ENCODE measurements at places on chromosomes 2 and 18.

- H3K36me3 ChIP-seq: no peaks in the 10 kb centered on the region
- H3K4me3 ChIP-seq: no peak overlapping the region
- no peak for DNase-seq
- no peak overlapping the region for H3K27ac ChIP-seq
Measured at GRCh38 chr18:12686100-12686499, 16.4 kb downstream of the CEP76 start.

GRCh38 chr2:48282161-48282680 is 247.7 kb upstream of the STON1 start:
- DNase-seq: no peak
- no peaks in the 10 kb centered on the region for H3K36me3 ChIP-seq
- H3K4me1 ChIP-seq: no peaks in the 10 kb centered on the region
- no peaks in the 10 kb centered on the region for H3K27me3 ChIP-seq

DNA sequence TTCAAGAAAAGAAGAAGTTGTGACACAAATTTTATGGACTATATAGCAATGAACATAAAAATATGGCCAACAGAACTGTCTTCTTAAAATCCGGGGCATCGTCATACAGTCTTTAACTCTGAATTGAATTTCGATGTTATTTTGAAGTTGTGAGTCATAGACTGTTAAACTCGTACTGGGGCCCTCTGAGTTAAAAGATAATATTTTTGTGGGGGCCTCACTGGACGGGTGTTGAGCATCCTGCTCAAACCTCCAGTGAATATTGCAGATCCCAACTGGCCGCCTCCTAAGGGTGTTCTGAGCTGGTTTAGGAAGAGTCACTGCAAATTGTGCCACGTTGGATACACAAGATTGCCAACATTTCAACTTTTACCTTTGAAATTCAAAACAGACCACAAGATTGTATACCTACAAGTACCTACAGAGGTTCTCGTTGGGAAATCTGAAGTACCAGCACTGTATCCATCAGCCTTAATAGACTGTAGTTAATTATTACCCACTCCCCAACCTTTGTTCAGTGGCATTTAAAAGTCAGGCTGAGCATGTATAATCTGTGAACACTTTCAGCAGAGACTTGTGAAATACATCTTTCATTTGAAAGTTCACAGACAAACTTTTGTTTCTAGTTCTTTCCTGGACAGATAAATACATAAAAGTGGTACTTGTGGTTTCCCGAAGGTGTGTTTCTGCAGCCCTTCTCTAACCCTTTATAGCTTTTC is 27.8 kb downstream of the KLHL23 start:
- no peak overlapping the region for H3K4me3 ChIP-seq
- H3K27me3 ChIP-seq: no peaks in the 10 kb centered on the region
- peaks cover 6% of the 10 kb centered on the region for H3K4me1 ChIP-seq
- no peaks in the 10 kb centered on the region for H3K36me3 ChIP-seq
- DNase-seq: no peak

GRCh38 chr18:22579271-22579670 is 161.6 kb upstream of the CTAGE1 start:
- no peaks in the 10 kb centered on the region for H3K4me1 ChIP-seq
- no peak overlapping the region for H3K4me3 ChIP-seq
- no peaks in the 10 kb centered on the region for H3K27me3 ChIP-seq
- H3K27ac ChIP-seq: no peak overlapping the region
- no peaks in the 10 kb centered on the region for H3K36me3 ChIP-seq

DNA sequence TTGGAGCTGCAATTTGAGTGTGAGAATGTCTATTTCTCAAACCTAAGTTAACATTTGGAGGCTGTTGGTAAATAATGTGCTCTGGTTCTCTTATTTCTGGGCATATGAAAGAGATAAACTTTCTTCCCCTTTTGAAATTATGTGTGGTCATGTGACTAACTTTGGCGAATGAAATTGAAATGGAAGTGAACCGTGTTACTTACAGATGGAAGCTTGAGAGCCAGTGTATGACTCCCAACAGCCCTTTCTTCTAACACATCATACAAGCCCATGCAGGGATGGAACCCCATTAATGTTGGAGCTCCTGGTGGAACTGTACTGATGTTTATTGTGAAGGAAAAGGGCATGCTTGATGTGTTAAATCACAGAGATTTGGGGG is 725.8 kb downstream of the TSN start:
- no peak overlapping the region for H3K4me3 ChIP-seq
- H3K36me3 ChIP-seq: no peaks in the 10 kb centered on the region
- H3K27me3 ChIP-seq: no peaks in the 10 kb centered on the region
- H3K27ac ChIP-seq: no peak overlapping the region
- H3K4me1 ChIP-seq: no peaks in the 10 kb centered on the region
- DNase-seq: no peak

GRCh38 chr2:18119883-18120282 is 241.4 kb downstream of the KCNS3 start:
- no peaks in the 10 kb centered on the region for H3K27me3 ChIP-seq
- no peak overlapping the region for H3K4me3 ChIP-seq
- no peaks in the 10 kb centered on the region for H3K4me1 ChIP-seq
- no peak for DNase-seq
- no peak overlapping the region for H3K27ac ChIP-seq
- H3K36me3 ChIP-seq: no peaks in the 10 kb centered on the region

DNA sequence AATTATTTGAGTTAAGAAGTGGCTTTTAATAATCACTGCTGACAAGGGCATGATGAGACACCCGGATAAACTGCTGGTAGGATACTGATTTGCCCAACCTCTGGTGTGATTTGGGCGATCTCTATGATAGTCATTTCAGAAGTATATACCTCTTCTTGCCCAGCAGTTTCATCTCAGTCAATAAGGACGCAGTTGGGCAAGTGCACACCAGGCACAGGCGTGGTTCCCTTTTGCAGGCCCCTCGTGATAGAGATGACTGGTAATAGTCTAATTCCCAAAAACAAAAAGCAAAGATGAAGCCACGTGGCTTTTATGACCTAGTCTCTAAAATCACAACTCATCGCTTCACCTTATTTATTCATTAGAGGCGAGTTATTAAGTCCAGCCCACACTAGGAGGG is 246.4 kb downstream of the PRKCE start:
- no peaks in the 10 kb centered on the region for H3K36me3 ChIP-seq
- DNase-seq: no peak

DNA sequence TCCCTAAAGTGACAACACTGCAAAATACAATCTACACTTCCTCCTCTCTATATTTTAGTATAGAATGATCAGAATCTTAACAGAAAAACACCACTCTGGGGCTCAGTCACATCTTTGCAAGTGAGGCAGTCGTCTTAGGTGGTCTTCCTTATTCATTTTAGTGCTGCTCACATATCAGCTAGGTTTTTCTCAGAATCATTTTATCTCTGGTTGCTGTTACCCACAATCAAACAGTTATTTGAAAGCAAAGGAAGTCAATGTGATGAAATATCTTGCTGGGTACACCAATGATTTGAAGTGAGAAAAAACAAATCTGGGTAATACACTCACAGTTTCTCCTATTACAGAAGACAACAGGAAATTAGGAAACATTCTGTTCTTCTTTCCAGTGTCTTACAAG is 275.2 kb downstream of the DSEL start:
- no peak overlapping the region for H3K4me3 ChIP-seq
- H3K27me3 ChIP-seq: no peaks in the 10 kb centered on the region
- no peak overlapping the region for H3K27ac ChIP-seq
- no peak for DNase-seq
- H3K4me1 ChIP-seq: no peaks in the 10 kb centered on the region

DNA sequence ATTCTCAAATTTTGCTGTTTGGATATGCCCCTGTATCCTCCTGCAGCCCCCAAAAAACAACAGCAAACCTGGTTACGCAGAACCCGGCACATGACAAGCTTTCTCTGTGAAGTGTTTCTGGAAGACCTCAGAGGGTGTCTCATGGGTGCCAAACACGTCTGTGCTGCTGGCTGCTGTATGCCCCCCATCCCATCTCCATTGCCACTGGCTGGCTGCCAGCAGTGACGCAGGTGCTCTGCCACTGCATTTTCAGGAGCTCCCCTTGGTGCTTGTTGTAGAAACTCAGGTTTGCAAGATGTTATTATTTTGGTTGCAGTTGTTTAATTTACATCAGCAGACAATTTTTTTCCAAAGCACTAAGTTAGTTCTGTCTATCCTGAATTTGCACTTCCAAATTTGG is 166.4 kb upstream of the FANCL start:
- no peak for DNase-seq
- no peak overlapping the region for H3K27ac ChIP-seq
- no peaks in the 10 kb centered on the region for H3K4me1 ChIP-seq
- H3K4me3 ChIP-seq: no peak overlapping the region
- H3K27me3 ChIP-seq: no peaks in the 10 kb centered on the region

DNA sequence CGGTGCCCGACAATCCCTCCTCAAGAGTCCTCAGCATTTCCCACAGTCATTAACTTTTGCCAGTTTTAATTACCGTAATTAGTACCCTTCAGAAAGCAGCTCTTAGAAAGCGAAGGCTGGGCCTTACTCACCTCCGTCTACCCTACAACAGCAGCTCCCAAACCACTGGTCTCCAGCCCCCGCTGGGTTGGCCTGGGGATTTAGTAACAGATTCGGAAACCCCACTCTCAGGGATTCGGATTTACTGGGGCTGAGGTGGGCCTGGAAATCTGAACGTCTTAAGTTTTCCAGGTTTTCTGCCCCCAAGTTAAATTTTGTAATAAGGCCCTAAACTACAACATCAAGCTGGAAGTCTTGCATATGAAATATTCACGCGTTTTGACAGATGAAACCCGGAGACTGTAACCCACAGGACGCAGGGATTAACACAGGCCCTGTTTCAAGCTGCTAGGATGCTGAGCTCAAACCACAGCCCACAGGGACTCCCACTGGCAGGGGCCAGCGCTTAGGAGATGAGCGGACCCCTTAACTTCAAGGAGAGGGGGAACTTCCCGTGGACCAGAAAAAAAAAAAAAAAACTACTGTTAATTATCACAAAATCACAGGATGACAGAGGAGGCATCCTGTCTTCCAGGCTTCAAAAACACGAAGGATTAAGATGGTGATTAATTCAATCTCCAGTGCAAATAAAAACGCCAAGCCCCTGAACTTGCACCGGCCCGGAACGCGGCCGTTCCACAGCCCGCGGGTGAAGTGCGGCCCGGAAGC is 985 bp downstream of the ILKAP start:
- H3K27ac ChIP-seq: peak overlapping the region; percentile 86
- DNase-seq: no peak
- peaks cover 11% of the 10 kb centered on the region for H3K4me1 ChIP-seq
- H3K27me3 ChIP-seq: no peaks in the 10 kb centered on the region

DNA sequence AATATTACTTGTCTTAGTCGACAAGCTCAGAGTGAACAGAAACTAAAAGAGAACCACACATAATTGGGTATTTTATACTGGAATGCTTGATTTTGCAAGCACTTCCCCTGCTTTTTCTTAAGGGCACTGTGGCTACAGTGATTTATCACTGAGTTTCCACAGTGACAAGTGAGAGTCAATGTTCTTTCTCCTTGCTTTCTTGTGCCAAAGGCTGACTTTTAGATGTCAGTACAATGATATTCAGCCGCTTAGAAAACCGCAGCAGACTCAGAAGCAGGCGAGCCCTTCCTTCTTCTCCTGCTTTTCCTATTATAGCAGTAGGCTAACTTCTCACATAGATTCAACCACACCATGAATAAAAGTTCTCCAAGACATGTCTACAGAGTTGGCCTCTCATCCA is 1603.6 kb upstream of the NXPH2 start:
- no peaks in the 10 kb centered on the region for H3K36me3 ChIP-seq
- H3K27me3 ChIP-seq: no peaks in the 10 kb centered on the region
- no peak for DNase-seq
- no peak overlapping the region for H3K27ac ChIP-seq
- no peaks in the 10 kb centered on the region for H3K4me1 ChIP-seq

GRCh38 chr18:77597726-77598125 is 348.1 kb downstream of the GALR1 start:
- H3K4me1 ChIP-seq: no peaks in the 10 kb centered on the region
- no peak overlapping the region for H3K27ac ChIP-seq

DNA sequence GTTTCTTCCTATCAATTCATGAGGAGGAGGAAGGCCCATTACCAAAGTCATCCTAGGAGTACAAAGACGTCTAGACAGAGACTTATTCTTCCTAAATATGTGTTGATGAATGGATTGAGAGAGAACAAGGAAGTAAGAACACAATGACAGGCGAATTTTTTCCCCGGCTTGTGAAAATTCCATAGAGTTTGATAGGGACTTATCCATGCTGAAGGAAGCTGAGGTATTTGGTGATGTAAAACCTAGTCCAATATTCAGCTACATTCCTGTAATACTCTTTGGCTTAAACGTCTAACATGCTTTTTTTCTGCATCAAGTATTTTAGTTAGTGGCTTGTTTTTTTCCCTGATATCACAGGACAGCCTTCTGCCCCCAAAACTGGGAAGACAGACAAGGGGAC is 121.9 kb upstream of the MYT1L start:
- no peak overlapping the region for H3K4me3 ChIP-seq
- DNase-seq: no peak
- H3K4me1 ChIP-seq: no peaks in the 10 kb centered on the region
- H3K36me3 ChIP-seq: no peaks in the 10 kb centered on the region

DNA sequence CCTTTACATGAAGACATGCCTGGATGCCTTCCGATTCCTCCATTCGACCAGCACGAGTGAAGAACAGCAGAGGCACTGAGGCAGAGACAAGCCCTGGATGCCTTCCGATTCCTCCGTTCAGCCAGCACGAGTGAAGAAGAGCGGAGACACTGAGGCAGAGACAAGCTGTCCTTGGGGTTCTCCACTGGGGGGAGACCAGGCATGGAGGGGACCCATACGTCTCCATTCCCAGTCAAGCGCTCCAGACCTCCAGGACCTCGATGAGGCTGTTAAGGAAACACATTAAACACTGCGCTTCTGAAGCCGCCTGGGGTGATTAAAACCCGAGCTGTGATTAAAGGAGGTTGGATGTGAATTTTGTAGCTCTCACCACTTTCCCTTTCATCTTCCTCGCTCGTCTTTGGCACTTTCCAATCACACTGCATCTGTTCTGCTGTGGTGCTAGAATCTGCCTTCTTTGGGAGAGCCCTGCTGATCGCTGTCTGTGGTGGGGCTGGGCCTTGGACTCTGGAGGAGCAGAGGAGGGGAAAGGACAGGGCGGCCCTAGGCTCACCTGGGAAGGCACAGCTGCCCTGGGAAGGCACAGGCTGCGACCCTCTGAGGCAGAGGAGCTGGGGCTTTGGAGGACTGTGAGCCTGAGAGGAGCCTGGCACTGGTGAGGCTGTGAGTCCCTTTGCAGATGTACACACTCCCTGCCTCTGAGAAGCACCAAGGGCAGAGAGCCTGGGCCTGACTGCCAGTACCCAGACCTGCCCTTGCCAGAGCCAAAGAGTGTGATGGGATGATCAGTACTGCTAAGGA is 463.1 kb upstream of the HS6ST1 start:
- no peak for DNase-seq
- no peaks in the 10 kb centered on the region for H3K27me3 ChIP-seq
- no peaks in the 10 kb centered on the region for H3K36me3 ChIP-seq
- H3K27ac ChIP-seq: no peak overlapping the region

Measured in pancreas (tissue), 10 donors.